ENCODE measurements at places on chromosomes 11 and 22.

DNA sequence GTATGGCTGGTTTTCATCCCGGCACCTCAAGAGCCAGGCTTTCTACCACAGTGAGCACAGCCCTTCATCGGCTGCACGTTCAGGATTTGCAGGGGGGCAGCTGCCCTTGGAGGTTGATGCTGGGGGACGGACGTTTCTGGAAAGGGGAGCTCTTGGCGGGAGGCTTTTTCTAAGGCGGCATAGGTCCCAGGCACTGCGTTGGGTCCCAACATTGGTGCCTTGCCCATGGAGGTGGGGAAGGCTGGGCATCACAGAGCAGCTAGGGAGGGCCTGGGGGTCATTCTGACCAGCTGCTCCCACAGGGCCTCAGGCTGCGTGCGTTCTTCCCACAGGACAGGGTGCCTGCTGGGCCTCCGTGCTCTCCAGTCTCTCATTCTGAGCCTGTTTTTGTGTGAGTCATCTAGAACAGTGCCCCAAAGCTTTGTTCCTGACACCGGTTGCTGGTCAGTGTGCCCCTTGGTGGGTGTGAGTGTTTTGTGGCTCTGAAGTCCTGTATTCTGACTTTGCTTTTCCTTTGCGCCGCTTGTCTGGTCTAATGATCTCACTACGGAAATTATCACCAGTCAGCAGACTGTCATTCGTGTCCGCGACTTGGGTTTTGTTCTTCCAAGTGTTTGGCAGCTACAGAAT lies 275.9 kb downstream of the TBC1D22A start:
- no peak for DNase-seq

GRCh38 chr22:49368976-49369725 lies 458.5 kb downstream of the BRD1 start:
- DNase-seq, result no peak

- DNase-seq, result no peak
Measured at GRCh38 chr11:3073029-3073435, 15.8 kb upstream of the CARS1 start.

GRCh38 chr22:27317096-27317495 lies 484.5 kb downstream of the MN1 start:
- no peak for DNase-seq

- no peak for DNase-seq
Measured at GRCh38 chr11:19672586-19673206, 39.9 kb upstream of the NAV2 start.

DNA sequence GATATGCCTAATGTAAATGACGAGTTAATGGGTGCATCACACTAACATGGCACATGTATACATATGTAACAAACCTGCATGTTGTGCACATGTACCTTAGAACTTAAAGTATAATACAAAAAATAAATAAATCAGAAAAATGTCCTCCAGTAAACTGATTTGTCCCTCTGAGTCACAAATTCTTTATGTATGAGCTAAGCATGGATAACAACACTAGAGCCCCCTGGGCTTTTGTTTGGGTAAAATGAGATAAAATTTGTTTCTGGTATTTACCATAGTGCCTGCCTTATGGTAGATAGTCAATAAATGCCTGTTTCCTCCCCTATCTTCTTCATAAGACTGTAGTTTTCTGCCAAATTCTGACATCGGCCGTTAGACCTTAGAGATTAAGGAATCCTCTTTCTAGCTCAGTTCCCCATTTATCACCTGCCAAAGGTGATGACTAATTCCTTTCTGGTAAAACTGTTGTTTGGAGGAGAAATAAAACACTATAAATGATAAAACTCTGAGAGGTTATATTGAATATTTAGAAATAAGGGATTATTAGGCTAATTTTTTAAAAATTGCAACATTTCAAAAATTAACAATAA lies 43.6 kb upstream of the LUZP2 start:
- DNase-seq, result no peak

GRCh38 chr11:14308114-14308896 lies 50.7 kb downstream of the RRAS2 start:
- no peak for DNase-seq

- no peak for DNase-seq
Measured at GRCh38 chr11:41789376-41789775, 329.9 kb upstream of the LRRC4C start.

- no peak for DNase-seq
Measured at GRCh38 chr11:68867066-68867465, 25.4 kb upstream of the CPT1A start.

GRCh38 chr11:76622493-76623094 lies 48.0 kb downstream of the LRRC32 start:
- DNase-seq, result no peak

- peak; percentile 70 for DNase-seq
Measured at GRCh38 chr11:10809373-10810160, 841 bp upstream of the EIF4G2 start.

DNA sequence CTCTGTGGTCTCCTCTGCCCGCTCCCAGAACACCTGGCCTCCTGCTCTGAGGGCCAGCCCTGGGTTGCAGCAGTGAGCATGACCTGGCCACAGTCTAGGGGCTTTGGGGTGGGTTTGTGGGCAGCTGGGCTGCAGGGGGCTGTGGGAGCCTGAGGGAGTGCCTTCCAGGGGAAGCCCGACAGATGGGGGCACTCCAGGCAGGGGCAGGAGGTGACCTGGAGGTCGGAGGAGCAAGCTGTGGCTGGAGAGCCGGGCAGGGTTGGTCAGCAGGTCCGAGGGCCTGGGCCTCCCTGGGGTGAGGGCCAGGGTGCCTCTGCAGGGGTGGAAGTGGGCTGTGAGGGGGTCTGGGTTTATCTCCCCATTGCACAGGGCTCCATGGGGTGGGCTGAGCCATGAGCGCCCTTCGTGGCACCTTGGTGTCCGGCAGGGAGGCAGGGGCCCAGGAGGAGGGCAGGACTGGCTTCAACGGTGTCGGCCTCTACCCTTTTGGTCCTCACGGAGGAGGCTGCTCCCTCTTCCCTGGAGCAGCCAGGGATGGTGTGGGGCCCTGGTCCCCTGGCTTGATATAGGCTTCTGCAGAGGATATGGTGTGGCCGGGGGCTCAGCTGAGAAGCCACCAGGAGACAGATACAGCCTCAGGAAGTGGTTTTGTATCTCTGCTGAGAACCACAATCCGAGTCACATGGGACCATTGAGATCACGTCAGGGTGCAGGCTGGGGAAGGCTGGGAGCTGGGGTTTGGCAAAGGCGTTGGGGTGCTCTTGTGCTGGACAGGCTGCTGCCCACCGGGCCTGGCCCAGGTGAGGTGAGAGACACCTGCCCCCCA lies 22.3 kb downstream of the KCNQ1 start:
- DNase-seq, result peak; percentile 13

DNA sequence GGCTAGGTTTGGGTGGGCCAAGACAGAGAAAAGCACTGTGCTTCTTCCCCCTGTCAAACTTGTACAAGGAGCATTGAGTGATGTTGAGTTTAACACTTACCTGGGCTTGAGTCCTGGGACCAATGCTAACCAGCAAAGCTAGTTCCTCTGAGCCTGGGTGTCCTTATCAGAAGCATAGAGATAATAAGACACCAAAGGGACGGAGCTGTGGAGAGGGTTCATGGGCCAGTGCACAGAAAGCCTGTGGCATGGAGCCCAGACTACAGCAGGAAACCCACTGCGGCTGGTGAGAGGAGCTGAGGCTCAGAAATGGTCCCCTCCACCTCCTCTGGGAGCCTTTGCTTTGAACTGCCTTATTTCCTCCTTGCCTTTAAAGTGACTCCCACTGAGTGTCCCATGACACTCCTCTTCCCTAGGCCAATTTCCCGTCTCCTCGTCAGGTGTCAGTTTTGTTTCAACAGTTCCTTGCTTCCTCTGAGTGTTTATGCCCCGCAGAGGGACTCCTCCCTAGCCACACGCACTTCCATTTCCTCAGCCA lies 9.4 kb downstream of the SLCO2B1 start:
- no peak for DNase-seq

DNA sequence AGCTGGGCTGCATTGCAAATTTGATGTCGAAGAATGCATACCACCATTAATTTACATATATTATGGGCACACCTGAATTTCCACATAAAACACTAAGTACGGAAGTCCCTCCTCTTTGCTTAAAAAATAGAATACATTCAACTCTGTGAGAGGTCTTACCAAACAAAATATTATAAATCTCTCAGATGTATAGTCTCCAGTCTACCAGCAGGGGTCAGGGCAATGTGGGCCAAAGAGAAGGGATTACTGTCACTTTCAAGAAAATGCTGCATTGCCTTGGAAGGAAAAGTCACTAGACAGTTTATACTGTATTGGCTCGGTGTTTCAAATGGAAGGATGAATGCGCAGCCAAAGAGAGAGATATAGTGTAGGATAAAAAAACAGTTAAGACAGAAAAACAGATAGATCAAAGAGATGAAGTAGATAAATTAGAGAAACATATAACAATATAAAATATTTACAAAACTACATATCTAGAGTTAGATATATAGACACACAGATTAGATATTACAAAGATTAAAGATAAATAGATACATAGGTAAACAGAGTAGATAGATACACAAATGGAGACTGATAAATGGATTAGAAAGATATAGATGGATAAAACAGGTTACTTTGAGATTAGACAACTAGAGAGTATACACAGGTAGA lies 20.9 kb downstream of the SERGEF start:
- peak; percentile 52 for DNase-seq

DNA sequence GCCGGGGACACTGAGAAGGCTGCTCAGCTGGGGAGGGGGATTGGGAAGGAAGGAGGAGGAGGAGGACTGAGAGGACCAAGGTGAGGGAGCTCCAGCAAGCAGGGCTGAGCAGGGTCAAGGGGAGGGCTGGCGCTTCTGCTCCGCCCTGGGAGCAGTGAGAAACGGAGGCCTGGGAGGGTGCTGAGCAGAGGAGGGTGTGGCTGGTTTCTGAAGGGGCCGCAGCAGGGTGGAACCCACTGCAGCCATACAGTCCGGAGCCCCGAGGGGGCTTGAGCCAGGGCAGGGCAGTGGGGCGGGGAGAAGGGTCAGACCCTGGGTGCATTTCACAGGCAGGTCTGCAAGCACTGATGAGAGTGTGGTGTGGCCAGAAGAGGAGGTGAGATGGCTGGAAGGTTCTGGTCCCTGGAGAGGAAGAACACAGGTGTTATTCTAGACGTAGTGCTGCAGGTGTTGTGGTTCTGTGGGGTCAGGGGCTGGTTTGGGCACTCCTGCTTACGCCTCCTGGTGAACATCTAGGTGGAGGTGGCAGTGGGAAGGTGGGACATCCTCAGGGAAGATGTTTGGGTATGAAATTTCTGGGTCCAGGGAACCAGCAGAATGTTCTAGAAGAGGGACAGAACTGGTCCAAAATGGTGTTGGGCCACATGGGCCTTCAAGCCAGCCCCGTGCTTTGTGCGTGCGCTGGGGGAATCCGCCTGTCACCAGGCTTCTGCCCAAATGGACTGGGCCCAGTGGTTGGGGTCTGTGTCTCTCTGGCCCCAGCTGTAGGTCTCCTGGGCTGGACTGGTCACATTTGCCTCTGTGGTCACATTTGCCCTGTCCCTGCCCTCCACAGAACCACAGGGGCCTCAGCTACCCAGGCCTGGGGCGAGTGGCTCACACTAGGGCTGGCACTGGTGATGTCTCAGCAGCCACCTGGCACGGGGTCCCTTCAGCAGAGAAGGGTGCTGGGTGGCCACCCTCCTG lies 714.7 kb downstream of the BRD1 start:
- DNase-seq, result no peak

DNA sequence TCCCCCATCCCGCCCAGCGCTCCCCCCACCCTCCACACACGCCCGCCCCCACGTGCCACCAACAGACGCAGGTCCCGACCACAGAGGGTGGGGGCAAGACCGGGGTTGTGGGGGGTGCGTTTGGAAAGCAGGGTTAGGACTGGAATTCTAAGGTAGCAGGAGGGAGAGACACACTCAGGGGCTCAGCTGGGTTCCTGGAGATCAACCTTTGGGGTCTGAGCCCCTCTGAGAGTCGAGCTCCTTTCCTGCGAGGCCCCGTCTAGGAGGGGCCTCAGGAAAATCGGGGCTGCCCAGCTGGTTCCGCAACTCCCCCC lies 429 bp downstream of the PGGHG start:
- DNase-seq, result no peak

GRCh38 chr11:34468209-34468841 lies 29.6 kb downstream of the CAT start:
- no peak for DNase-seq

DNA sequence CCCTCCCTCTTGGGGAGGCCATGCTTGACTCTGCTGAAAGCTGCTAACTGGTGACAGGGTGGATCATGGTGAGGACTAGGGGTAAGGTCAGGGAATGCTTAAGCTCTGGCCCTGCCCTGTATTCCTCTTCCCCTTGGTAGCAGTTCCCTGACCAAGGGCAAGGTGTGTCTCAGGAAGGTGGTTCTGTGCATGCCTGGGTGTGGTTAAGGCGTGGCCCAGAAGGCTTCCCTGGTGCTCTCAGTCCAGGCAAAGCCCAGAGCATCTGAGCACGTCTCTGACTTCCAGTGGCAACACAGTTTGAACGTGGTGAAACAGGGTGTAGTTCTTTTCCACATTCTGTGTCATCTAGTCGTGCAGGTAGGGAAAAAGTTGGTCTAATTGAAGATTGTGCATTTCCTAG lies 53.1 kb upstream of the HORMAD2 start:
- DNase-seq, result no peak

DNA sequence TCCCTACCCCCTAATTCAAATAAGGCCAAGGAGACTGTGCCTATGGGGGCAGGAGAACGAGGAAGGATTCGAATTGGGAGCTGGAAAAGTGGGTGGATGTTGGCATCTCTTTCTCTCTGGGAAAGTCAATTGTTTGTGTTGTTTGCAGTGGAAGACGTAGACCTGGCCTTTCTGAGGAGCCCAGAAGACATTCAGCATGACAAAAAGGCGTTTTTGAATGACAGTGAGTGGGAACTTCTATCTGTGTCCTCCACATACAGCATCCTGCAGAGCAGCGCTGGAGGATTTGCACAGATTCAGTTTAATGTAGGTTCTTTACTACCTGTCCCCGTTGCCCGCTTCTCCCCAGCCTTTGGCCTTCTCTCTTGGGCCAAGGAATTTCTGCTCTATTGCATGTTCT lies 28.2 kb downstream of the HTR3B start:
- no peak for DNase-seq

DNA sequence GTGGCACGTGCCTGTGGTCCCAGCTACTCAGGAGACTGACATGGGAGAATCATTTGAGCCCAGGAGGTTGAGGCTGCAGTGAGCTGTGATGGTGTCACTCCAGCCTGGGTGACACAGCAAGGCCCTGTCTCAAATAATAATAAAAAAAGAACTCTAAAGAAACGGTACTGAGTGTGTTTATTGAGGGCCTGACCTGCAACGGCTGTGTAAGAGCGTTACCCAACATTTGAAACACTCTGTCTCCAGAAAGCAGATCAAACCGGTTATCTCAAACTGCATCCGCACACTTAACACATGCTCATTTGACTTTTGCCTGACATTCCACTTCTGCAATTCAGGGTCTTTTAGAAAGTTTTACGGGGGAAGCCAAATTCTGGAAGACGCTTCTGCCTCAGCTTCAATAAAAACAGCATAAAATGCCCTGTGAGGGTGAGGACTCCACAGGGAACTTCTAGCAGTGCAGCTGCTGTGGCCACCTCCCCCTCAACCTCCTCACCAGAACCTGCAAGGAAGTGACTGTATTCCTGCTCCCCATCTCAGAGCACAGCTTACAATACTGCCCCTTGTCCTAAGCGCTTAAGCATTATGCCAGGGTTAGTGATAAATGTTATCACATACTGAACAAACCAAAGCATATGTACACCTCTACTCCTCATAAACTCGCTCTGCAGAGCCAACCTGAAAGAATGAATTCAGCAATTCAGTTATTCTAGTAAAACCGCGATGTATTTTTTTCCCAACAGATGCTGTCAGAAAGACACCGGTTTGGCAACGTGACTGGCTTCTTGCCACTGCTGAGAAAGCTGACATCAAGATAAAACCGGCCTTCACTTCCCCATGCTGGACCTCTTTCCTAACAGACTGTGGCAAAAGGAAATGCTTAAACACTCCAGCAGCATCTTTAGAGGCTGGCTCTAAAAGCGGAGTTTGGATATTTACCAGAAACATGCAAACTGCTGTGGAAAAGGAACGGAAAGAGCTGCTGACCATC lies 52.2 kb downstream of the PRDM10 start:
- no peak for DNase-seq

Measured in hepatic stellate cell (primary cell).